ENCODE measurements at places on chromosomes 5 and 9. TPM values are rescaled to one million over a fixed set of nuclear protein-coding genes. Genes with fewer than 3 reads are reported as not detected.
A peak's percentile ranks its signal among the peaks of the same experiment; 100 is the strongest.

GRCh38 chr5:106601620-106602019 is 1069.1 kb downstream of the EFNA5 start:
- no peak for DNase-seq

GRCh38 chr9:77648234-77649108 is at the start of gene GNA14:
TSS of gene GNA14 (minus strand) at chr9:77648322. CDS start at chr9:77647793, 529 bp downstream.
- peak; percentile 2 for DNase-seq

Gene CBY3
- not detected for total RNA-seq

Gene MIGA2
- 37.9 TPM for total RNA-seq

DNA sequence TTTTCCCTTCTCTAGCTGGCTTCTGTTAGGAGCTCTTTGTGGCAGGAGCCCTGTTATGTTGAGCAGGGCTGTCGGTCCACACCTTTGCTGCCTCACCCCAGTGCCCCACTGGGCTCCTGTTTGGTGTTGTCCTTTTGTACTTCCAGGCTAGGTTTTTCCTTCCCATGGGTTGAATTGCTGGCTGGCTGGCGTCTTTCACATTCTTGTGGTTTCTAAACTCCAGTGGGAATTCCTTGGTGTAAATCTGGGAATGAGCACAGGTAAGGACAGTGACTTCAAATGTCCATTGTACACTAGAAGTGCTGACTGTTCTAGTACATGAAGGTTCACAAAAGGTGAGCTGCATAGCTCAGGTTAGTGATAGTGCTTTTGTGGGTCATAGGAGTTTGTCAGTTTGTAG is 30.4 kb downstream of the RASGRF2 start:
- no peak for DNase-seq

DNA sequence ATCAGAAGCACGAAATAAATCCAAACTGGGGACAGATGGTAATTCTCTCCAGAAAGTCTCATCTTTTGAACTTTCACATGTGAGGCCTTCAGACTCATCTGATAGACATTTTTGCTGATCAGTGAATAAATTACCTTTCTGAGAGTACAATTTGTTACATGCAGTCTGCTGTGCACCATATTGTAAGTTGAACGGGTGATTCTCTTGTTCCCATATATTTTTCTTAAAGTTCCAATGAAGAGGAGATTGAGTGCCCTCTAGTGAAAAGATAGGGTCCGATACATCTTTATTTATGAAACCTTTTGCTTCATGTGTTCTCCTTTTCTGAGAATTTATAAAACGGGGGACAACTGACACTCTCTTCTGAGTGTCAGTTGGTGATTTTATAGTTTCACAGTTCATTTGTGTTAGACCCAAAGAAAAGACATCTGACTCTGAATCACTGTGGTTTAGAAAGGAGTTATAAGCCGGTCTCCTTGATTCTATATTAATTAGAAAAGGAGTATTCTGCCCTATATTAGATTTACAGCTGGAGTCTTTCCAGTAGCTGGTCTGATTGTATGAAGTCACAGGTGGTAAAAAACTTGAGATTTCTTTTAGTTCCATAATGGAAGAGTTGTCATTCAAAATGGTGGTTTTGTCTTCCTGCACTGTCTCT is 30.4 kb downstream of the GNG10 start:
- DNase-seq, result peak; percentile 34

DNA sequence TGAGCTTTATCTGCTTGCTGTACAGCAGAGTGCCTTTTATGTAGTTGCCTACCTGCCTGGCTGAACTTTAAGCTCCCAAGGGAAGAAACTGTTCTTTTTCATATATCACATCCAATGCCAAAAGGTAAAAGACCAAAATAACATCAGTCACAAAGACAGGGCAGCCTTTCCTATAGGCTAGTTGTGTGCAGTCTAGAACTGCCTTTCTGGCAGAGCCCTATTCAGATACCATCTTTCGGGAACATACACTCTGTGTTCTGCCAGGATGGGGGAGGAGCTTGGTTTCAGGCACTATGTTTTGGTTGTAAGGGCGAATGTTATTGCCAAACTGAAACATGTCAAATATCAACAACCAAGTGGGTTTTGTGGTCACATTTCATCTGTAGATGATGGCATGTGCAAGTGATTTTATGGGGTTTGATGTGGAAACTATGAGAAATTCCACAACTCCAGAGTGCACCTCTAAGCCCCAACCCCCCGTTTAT is 314.5 kb downstream of the ADGRV1 start:
- no peak for DNase-seq

GRCh38 chr5:24535646-24536045 is 109.1 kb downstream of the CDH10 start:
- DNase-seq, result no peak

Gene ANKRD34B
- not detected for total RNA-seq

- no peak for DNase-seq
These were observed 8.5 kb upstream of the TMEM268 start for GRCh38 chr9:114602620-114603019.

Gene IRX1
- not detected for total RNA-seq

GRCh38 chr9:28563291-28563934 is 990.1 kb upstream of the C9orf72 start:
- DNase-seq, result no peak

- DNase-seq, result no peak
These were observed 331.9 kb downstream of the ADAMTS6 start for GRCh38 chr5:65149827-65150226.

DNA sequence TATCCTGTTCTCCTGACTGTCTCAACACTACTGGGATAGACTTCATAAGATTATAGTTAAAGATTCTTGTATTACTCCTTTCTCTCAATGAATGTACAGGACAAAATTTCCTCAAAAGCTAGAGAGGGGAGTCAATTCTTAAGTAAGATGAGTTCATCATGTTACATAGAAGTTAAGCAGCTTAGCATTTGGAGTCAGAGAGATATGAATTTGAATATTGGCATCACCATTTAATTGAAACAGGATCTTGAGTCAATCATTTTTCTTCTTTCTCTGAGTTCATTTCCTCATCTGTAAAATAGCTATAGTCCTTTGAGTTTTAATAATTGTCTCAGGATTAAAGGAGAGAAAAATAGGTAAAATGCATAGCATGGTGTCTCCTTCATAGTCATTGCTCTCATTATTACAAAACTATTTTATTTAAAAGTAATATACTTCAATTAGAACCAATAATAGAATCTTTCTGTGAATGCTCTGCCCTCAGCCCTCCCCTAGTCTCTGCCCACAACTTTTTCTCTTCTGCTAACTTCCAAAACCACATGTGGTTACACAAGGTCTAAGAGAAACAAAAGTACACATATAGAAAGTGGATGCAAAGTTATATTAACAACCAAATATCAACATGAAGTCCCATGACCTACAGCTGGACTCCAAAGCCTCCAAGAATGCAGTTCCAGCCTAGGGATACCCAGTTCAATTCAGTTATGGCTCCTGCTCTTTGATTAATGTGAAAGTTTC is 265.6 kb downstream of the TLE1 start:
- peak; percentile 15 for DNase-seq

- DNase-seq, result no peak
These were observed 70.4 kb upstream of the FBXW11 start for GRCh38 chr5:172076761-172077244.

- no peak for DNase-seq
These were observed 349.7 kb downstream of the ARRDC3 start for GRCh38 chr5:91033370-91033769.

DNA sequence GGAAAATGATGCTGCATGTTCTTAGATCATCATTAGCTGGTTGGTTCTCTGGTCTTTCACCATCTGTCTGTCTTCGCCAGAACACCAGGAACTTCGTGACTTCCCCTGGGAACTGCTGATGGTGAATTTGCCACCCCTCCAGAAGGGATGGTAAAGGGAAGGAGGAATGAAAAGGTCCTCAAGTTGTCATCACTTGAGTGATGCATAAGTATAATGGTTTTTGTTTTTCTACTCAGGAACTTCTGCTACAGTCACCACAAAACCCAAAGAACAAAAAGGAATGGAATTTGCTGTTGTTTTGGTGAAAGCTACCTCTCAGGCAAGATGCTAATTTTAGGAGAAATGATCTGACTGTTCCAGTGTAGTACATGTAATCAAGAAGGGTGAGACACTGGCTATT is 328.4 kb downstream of the ARHGEF28 start:
- DNase-seq, result no peak

DNA sequence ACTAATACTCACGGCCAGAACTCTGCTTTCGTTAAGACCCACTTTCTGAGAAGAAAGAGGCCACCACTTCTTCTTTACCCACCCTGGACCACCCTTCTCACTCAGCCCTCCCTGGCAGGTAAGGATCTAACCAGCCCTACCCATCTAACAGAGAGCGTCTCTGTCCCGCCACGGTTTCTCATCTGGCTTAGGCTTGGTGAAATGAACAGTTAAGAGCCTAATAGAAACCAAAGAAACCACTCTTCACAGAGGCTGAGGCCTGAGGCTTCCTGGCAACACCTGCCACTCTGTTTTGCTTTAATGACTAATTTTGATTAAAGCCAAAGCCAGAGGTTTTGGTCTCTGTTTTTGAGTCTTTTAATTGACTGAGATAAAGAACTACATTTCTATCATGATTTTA is 354.1 kb upstream of the SLC30A5 start:
- peak; percentile 48 for DNase-seq

DNA sequence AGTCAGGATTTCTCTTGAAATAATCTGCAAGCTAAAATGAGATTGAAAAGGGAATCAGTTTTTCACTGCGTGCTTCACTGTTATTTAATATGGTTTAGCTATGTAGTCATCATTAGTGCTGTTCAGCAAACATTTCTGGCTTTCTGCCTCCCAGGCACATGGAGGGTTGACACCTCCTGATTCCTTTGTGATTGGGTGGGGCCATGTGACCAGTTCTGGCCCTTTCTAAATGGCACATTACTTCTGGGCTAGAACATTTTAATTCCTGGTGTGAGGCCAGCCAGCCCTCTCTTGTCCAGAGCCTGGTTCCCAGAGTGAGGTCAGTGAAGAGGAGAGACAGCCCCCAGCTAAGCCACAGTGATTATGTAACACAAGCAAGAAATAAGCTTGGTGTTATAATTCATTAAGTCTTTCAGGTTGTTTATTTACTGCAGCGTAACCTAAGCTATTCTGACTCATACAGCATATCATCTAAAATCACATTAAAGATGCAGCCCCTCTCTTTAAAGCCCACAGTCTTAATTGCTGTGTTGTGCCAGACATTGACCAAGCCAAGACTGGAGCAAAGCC is 17.4 kb upstream of the ARSI start:
- DNase-seq, result peak; percentile 79

GRCh38 chr9:90458485-90458884 is 184.1 kb downstream of the DIRAS2 start:
- no peak for DNase-seq

- peak; percentile 89 for DNase-seq
These were observed 16.7 kb upstream of the SCGB3A1 start for GRCh38 chr5:180607861-180608571.

DNA sequence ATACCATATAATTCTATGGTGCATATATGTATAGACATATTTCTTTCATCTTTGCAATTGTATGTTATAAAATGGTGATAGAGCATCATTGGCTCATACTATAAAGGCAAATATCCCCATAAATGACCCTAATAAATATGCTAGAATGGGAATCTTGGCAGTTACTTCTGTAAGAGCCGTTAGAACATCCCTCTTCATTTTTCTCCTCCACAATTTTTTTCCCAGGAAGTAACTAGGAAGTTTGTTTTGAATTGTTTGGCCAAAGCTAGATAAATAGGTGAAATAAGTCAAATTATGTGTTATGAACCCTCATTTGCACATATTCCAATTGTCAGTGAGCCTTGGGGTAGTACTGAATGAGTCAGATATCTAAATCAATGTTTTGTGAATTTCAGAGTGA is 209.9 kb downstream of the ADAMTSL1 start:
- no peak for DNase-seq

- DNase-seq, result no peak
These were observed 17.9 kb downstream of the CSF1R start for GRCh38 chr5:150068472-150068871.

DNA sequence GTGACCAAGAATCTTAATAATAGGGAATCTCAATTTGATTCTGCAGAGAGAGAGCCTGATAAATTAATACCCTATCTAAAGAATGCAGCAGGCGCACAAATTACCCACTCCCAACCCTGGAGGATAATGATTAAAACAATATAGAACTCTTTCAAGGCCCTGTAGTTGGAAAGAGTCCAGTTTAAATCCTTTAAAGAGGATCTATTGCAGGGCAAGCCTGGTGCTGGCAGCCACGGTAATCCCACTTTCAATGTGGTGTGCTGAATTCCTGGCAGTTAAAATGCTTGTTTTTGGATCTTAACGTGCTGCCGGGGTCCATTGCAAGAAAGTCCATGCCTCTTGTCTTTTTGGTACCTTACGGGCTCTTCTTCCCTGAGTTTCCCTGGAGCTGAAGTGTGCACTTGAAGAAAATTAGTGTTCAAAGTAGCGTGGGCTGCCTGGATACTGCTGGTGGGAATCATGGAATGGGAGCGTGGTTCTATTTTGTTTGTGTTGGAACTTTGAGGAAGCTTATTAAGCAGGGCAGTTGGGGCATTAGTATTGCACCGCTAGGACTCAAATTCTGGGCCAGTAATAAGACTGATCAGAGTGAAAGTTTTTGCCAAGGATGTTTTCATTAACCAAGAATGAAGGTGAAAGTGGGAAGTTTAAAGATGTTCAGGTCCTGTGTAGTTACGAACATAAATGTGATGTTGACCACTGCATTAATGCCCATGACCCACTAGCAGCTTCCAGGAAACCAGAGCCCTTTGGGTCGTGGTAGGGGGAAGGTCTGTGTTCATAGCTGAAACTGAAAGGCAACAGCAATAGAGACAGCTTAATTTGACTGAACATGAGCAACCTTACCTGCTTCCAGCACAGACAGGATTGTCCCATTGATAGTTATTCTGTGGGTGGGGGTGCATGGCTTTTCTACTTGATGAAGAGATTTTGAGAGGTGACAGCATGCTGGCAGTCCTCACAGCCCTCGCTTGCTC is 20.8 kb downstream of the MARCHF6 start:
- peak; percentile 16 for DNase-seq

- no peak for DNase-seq
These were observed 113.3 kb upstream of the SHB start for GRCh38 chr9:38182321-38182720.

Gene ECM2
- total RNA-seq, result 11.2 TPM
